ENCODE measurements at places on chromosomes 13 and 19.

DNA sequence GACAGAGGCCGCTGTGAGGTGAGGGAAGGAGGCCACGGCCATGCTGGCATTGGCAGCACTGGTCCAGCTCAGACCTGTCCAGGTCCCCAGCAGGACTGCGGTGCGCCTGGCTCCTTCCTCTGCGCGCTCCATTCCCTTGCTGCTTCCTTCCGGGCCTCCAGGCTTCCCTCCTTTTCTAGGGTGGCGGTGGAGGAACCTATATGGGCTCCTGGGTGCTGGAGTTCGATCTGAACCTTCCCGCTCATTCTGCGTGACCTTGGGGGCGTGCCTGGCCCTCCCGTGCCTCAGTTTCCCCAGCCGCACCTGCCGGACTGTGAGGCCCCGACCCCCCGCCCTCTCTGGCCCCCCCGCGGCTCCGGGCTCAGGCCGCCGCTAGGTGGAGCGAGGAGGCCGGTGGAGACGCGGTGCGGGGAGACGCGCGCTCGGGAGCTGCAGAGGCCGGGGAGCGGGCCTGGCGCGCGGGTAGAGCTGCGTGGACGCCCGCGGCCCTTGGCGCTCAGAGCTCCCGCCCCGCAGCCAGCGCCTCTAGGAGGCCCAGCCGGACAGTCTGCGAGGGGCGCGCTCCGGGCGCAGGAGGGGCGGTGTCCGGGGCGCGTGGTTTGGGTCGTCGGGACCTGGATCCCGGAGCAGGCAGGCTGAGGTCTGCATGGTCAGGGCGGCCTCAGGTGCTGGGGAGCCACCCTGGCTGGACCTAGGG, 29.9 kb downstream of the EFNA2 start:
- no peak for DNase-seq

GRCh38 chr19:2168619-2169424, 5.1 kb downstream of the DOT1L start:
- peak; percentile 44 for DNase-seq

DNA sequence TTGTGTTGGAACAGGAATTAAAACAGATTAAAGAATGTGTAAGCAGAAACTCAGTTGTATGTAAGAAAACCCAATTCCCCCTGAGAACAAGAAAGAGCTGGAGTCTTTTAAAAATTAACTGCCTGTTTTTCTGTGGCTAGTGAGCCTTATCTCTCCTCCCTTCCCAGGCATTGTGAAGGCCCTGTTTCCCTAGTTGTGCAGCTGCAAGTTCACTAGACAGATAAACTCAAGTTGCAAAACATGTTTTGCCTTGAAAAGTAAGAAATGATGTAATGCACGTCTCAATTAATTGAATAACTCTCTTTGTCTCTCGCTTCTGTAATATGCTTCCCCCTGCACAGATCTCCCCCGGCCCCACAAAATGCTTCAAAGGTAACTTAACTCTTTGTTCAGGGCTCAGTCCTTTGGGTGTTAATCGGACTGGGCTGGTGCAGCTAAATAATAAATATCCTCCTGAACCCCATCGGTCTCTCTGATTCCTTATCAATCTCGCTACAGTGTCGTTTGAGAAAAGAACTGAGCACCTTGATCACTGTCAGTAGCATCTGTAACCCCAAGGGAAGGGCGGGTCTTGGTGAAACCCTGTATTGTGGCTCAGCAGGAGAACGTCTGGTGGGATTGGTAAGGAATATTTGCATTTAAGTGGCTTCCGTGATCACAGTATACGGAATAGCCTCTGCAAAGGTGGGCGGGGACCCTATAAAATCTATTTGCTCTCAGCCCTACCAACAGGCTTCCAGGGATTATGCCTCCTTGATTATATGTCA, 1.6 kb upstream of the ZNF556 start:
- DNase-seq = no peak

DNA sequence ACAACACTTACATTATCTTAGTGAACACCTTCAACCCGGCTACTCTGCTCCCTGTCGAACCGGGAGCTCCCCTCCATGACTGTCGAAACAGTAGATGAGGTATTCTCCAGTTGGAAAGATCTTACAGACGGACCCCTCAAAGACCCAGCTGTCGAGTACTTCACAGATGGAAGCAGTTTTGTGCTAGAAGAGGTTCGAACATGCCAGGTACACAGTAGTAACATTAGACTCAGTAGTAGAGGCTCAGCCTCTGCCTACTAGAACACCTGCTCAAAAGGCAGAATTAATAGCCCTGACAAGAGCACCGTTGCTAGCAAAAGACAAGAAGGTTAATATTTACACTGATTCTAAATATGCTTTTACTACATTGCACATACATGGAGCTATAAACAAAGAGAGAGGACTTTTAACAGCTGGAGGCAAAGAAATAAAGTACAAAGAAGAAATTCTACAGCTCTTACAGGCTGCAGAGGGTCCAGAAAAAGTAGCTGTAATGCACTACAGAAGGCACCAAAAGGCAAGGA, 13.6 kb upstream of the SLC15A1 start:
- DNase-seq = no peak

DNA sequence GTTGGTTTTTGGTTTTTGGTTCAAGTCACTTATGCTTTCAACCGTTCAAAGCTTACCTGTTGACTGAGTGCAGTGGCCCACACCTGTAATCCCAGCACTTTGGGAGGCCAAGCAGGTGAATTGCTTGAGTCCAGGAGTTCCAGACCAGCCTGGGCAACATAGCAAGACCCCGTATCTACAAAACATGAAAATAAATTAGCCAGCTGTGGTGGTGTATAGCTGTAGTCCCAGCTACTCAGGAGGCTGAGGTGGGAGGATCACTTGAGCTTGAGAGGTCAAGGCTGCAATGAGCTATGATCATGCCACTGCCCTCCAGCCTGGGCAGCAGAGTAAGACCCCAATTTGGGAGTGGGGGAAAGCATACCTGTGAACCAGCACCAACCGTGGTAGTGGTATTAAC, 43.7 kb downstream of the PEX11G start:
- DNase-seq = no peak

GRCh38 chr13:46126552-46127357, 21.9 kb upstream of the CPB2 start:
- DNase-seq = peak; percentile 48

GRCh38 chr19:15187026-15188007, 13.5 kb downstream of the NOTCH3 start:
- DNase-seq = no peak

- no peak for DNase-seq
Measured at GRCh38 chr13:40661875-40662665, 4.4 kb downstream of the FOXO1 start.

DNA sequence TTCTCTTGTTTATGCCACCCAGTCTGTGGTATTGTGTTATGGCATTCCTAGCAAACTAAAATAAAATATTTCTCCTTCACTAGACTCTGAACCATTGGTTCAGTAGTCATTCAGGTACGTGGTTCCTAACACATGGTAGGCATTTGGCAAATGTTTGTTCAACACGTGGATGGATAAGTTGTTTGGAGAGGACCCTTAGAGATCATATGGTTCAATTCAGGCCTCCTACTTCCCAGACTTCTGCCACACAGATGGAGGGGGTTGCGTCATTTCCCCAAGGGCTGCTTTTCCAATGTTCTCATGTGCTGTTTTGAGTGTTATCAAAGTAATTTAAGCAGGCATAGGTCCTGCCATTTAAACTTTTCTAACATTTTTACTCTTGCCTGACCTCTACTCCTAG, 6.7 kb downstream of the CXCL17 start:
- no peak for DNase-seq

DNA sequence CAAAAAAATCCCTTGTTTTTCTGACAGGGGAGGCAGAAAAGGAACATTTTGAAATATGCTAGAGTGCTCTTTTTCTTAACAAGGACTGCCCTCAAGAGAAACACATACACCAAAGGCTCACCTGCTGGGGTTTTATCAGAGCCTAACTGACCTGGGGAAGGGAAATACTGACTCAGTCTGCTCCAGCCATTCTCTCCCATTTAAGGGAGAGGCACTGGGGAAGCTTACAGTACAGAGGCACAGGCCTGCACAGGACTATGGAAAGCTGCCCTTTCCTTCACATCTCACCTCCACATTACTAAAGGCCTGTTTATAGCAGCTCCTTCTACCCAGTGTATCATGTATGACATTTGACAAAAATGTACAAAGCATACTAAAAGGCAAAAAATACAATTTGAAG, 30.3 kb downstream of the TNFRSF19 start:
- no peak for DNase-seq

DNA sequence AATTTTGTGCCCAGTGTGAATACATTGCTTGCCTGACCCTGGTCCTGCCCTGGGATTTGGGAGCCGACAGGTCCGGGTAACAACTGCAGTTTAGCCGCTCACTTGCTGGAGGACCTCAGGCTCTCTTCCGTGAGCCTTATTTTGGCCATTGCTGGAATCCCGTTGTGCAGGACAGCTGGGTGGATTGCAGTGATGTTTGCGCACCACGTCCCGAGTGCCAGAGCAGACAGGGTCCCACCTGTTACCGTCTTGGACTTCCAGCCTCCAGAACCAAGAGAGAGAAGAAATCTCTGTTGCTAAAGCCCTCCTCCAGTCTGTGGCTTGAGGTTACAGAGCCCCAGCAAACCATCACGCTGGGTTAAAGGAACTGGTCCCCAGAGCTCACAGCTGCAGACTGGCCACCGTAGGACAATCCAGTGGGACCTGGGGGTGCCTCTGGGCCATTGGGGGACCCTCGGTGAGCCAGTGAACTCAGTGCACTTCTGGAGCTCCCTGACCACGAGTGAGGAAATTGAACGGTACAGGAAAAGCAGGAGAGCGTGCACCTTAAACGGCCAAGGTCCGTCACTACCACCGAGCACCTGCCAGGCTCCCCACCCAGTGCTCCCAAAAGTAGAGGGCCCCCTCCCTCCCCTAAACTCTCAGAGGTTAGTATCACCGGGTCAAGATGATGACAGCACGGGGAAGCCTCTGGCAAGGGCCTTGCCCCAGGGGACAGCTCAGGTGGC, 92.9 kb downstream of the GNG7 start:
- DNase-seq = no peak

- DNase-seq = no peak
Measured at GRCh38 chr13:71067165-71067815, 799.7 kb downstream of the DACH1 start.

DNA sequence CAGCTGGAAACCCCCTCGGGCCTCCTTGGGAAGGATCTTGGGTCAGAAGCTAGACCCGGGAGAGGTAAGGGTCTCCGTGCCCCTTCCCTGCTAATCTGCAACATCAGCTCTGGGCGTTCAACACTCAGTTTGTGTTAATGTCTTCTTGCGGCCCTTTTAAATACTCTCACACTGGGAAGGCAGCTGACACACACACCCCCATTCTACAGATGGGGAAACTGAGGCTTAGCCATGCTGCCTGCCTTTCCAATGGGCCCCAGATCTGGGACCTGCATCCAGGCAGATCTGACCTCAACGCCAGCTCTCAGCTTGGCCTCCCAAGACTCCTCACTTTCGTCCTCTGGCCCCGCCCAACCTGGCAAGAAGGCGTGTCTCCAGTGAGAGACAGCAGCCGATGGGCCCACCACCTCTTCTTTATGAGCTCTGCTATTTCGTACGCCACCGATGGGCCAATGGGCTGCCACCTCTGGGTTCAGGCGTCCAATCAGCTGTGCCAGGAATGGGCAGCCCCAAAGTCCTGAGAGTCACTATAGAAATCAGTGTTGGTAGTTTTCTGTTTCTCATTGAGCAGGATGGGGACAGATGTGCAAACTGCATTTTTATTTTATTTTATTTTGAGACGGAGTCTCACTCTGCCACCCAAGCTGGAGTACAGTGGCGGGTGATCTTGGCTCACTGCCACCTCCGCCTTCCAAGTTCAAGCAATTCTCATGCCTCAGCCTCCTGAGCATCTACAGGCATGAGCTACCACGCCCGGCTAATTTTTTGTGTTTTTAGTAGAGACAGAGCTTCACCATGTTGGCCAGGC, 43.8 kb downstream of the DNM2 start:
- no peak for DNase-seq

GRCh38 chr13:90502153-90502552, 845.3 kb upstream of the MIR17HG start:
- DNase-seq = no peak

DNA sequence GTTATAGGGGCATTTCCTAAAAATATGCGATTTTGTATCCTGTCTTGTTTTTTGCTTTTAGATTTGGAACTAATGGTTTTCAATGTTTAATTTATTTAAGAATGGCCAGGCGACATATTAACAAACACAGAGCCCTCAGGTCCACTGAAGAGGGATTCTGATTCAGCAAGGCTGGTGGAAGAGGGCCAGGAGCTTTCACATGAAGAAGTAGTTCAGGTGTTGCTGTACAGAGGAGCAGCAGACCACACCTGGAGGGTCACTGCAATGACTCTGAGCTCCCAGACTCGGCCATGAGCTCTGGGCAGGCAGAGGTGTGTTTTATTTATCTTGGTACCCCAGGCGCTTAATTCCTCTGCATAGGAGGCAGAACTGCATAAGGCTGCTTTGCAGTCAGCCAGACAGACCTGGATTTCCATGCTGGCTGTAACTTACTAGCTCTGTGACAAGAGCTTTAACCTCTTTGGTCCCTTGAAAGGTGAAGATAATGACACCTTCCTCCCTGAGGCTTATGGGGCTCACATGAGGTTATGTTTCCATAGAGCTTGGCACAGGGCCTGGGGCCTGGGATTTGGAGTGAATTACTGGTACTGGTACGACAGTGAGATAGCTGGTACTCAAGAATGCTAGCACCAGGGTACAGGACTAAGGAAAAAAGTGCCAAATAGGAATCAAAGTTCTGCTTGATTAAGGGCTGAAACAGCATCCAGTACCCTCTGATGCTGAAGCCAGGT, 184.7 kb downstream of the OXGR1 start:
- DNase-seq = no peak

DNA sequence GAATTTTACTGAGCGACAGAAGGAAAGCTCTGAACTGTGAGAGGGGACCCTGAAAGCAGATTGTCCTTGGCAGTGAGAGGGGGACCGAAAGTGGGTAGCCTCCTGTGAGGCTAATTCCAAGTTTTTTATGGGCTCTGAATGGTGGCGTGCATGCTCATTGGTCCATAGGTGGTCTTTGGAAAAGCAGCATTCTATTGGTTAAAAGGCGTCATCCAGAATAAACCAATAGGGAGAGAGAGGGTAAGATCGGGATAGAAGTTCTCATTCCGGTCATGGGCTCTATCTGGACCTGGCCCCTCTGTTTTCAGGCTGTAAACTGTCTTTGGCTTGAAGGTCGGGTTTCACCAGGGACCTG, 539.8 kb upstream of the PCDH9 start:
- no peak for DNase-seq

GRCh38 chr13:101384929-101385328, 31.4 kb downstream of the NALCN start:
- DNase-seq = no peak

GRCh38 chr13:51707461-51707860, 96.5 kb downstream of the DHRS12 start:
- DNase-seq = no peak

- no peak for DNase-seq
Measured at GRCh38 chr19:3042621-3043267, 13.7 kb upstream of the TLE2 start.

GRCh38 chr19:46785980-46786235, 2.5 kb downstream of the SLC1A5 start:
- no peak for DNase-seq

GRCh38 chr13:42040730-42041010, 7.8 kb upstream of the DGKH start:
- no peak for DNase-seq
